ENCODE measurements at places on chromosomes 3 and 15.

DNA sequence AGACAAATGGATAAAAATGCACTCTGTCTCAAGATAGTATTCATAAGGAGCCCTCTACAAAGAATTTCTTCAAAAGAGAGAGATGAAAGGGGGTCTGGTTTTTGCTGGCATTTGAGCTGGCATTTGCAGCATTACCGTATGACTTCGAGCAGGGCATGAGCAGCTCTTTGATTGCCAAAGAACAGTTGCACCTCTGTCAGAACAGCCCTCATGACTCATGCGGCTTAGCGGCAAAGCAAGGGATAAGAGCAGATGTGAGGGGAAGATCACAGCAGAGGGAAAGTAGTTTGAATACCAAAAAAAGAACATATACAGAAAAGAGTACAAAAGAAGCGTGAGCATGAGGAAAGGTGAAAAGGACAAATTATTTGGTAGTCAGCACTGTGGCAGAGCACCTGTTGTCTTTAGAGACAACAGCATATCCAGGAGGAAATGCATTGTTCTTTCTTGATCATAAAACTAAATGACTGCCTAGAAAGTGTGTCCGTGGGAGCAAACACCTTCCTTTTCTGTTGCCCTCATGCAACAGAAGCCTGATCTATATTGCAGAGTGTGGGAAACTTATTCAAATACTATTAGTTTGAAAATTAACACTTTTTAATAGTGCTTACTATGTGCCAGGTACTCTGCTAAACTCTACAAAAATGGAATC is 80.5 kb upstream of the SLC24A5 start:
- no peak for DNase-seq

DNA sequence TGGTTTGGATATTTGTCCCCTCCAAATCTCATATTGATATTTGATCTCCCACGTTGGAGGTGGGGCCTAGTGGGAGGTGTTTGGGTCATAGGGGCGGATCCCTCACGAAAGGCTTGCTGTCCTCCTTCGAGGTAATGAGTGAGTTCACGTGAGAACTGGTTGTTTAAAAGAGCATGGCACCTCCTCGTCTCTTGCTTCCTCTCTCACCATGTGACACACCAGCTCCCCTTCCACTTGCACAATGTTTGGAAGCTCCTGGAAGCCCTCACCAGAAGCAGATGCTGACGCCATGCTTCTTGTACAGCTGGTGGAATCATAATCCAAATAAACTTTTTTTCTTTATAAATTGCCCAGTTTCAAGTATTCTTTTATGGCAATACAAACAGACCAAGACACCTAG is 38.6 kb downstream of the RFTN1 start:
- DNase-seq: no peak

- no peak for DNase-seq
These were observed 67.3 kb upstream of the EOMES start for GRCh38 chr3:27789420-27789819.

- DNase-seq: no peak
These were observed 36.6 kb downstream of the KLHL25 start for GRCh38 chr15:85757939-85758654.

- DNase-seq: no peak
These were observed 155.8 kb upstream of the ATP11B start for GRCh38 chr3:182637350-182638110.

DNA sequence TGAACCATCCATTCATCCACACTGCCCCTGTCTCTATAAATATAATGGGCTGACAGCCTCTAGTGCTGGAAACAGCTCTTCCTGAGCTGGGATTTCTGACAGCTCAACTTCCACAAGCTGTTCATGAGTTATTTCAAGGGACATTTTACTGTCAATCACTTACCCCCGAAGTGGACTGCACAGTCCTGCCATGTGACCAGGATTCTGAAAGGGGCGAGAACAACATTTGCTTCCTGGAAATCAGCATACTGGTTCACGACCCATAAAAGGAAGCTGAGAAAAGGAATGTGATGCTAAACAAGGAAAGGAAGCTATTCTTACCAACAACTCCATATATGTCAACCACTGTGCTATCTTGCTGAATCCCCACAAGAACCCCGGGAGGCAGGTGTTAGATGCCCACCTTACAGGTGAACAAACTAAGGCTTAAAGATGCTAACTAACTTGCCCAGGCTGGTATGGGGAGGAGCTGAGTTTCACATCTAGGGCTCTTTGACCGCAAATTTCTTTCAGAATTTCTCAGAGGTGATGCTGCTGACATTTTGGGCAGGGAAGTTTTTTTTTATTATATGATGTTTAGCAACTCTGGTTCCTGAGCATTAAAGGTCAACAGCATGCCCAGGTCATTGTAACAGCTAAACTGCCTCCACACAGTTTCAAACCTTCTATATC is 16.5 kb upstream of the REC114 start:
- no peak for DNase-seq

DNA sequence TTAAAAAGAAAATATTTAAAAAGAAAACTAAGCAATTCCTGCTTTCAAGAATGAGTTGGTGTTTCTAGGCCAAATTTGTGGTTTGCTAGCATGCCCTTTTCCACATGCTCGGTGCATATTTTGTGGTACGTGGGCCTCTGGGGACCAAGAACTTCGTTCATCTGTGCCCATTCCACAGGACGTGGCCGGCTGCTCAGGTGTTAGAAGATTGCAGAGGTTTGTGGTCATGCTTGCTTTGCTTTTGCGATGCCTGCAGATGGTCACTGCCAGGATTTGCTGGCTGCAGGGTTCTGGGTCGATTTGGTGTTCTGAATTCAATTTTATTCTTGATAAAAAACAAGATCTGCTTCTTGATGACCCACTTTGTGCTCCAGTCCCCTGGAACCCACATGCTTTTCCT is 7.5 kb downstream of the PSTPIP1 start:
- no peak for DNase-seq

Data from activated gamma-delta T cell treated with anti-CD3 and anti-CD28 coated beads, Interleukin-2, amount 50 U/mL, for 16 hours (primary cell).